ENCODE measurements at places on chromosomes 2 and 18.

DNA sequence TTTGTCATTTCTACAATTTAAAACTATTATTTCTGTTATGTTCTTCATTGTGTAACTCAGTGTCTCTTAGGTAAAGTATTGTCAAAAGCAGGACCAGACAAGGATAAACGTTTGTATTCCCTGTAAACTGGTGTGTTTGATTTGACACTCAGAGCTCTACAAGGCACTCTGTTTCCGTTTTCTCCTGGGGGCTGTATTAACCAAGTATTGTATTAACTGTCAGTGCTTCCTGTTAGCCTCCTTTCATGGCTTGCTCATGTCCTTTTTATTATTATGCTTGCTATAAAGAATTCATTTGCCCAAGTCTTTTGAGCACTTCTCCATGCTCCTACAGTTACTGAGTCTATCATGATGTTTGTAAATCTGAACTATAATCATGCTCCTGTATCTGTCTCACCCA is 323.7 kb downstream of the LPIN1 start:
- no peak for DNase-seq

DNA sequence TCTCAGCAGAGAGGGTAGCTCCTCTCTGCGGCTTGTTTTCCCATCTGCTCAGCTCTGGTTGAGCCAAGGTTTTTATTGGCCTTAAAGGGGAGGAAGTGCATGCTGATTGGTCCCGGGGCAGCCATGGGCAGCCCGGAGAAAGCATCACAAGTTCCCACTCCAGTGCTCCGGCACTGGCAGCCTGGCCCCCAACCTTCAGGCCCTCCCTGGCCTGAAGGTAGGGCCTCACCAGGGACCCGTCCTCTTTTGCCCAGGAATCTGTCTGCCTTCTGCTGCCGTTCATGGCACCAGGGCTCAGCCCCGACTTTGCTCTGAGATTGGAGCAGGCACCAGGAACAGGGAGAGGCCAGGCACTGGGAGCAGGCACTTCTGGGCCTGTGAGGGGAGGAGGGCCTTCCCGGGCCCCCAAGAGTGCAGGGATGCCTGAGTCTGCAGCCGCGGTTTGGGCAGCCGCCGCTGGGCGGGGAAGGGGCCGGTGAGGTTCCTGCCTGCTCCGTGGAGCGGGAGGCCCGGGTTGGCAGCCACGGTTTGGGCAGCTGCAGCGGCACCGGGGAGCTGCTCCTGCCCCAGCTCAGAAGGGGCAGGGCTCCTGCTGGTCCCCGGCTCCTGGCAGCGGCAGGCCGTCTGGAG is 17.5 kb upstream of the ILKAP start:
- peak; percentile 19 for DNase-seq

DNA sequence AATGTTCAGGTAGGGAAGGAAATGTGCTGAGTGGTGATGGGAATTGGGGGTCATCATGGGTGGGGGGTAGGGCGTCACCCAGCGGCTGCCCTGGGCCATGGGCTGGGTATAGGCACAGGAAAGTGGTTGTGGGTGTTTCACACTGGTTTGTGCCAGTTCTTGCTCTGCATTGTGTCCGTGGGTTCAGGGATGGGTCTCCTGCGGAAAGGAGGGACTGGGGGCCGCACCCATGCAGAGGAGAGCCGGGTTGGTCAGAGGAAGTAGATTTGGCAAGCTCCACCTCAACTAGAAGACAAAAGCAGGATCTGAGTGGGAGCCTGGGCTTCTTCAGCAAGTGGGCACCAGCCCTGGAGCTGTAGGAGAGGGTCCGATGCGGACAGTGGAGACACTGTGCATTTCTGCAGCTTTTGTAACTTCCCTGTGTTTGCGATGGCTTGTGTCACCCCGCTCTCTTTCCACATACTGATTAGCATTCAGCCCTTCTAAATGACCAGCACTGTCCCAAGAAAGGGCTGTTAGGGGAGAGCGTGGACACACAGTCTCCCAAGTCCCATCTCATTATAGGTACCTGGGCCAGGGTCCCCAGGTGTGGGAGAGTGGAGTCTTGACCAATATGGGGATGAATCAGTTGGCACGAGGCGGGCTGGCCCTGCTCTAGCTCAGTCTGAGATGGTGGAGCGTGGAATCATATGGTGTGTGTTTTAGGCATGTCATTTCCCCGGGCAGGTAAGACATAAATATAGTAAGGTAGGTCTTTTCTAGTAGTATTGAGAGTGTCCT is 67.2 kb downstream of the LRRFIP1 start:
- DNase-seq: peak; percentile 17

DNA sequence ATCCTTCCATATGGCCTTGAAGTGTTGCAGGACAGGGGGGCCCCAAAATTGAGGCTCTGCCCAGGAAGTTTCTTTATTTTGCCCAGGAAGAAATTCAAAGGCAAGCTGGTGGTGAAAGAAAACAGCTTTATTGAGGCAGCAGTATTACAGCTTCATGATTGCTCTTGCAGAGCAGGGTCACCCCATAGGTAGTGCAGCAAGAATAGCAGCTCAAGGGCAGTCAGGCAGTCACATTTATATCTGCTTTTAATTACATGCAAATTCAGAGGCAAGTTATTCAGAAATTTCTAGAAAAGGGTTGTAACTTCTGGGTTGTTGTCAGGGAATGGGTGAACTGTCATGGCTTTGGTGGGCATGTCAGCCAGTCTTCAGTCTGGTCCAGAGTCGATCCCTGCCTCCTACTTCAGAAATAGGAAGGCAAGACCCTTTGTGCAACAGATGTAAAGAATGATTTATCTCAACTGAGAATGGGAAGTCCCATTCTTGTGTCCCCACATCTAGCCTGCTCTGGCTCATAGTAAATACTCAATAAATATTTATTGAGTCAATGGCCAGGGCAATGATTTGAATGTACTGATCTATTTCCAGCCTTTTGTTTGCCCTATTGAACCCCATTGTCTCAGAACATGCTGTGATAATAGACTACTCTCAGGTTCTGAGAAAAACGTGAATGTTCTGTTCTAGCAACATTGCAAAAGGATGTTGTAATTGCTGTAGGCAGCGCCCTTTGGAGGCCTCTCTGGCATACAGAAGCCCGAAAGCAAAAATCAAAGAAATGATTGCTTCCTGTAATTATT is 129.8 kb downstream of the MYO3B start:
- DNase-seq: no peak

GRCh38 chr18:23062011-23062410 is 73.3 kb upstream of the CABLES1 start:
- DNase-seq: no peak

- DNase-seq: no peak
These were observed 162.4 kb downstream of the LRP1B start for GRCh38 chr2:141968433-141968832.

DNA sequence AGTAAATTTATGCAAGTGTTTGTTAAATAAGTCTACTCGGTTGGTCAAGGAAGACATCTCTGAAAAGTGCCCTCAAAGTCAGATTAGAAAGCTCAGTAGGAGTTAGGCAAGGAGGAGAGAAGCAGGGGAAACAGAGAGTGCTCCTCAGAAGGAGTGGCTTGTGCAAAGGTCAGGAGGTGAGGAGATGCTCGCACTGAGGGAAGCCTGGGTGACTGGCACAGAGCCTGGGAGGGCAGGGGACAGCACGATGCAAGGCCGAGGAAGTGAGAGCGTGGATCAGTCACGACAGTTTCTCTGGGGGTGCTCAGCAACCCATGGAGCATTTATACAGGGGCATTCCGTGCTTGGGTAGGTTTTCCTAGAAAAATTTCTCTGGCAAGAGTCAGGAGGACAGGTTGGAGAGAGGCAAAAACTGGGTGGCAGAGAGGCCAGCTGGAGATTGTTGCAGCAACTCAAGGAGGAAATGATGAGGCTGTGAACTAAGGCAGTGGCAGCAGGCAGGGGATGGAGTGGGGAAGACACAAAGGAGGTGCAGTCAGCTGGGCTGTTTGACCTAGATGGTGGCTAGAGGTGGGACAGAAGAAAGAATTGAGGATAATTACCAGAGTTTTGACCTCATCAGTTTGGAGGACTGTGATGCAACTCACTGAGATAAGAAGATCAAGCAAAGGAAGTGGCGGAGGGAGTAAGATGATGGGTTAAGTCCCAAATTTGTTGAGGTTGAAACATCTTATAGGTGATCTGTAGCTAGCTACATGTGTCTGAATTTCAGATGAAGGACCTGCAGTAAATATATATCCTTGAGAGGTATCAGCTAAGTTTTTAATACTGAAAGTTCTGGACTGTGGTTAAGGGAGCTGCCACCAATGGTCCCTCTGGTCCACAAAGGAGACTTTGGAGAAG is 52.4 kb downstream of the BCL2 start:
- DNase-seq: no peak

GRCh38 chr2:162840598-162841246 is 2.2 kb upstream of the KCNH7 start:
- no peak for DNase-seq

DNA sequence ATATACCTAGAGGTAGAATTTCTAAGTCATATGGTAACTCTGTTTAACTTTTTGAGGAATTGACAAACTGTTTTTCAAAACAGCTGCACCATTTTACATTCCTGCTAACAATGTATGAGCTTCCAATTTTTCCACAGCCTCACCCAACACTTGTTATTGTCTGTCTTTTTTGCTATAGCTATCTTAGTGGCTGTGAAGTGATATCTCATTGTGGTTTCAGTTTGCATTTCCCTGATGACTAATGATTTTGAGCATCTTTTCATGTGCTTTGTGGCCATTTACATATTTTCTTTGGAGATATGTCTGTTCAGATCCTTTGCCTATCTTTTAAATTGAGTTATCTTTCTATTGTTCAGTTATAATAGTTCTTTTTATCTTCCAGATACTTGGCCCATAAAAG is 273.8 kb downstream of the AGPS start:
- DNase-seq: no peak

- no peak for DNase-seq
These were observed 46.4 kb upstream of the SIX3 start for GRCh38 chr2:44895061-44895460.

DNA sequence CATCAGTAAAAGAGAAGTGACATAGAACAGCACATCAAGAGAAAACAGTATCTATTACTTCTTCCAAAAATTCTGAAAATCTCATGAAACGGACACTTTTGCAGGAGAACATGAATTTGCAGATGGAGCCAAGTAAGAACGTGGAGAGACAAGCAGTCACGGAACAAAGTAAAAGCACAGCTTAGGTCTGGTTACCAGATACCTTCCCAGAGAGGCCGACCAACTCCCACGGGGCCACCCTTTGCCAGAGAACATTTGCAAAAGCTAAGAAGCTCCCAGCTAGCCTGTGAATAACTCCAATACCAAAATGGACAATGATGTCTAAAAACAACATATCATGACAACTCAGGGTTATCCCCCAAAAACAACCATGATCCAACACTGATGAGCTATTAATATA is 38.9 kb downstream of the THAP4 start:
- no peak for DNase-seq

DNA sequence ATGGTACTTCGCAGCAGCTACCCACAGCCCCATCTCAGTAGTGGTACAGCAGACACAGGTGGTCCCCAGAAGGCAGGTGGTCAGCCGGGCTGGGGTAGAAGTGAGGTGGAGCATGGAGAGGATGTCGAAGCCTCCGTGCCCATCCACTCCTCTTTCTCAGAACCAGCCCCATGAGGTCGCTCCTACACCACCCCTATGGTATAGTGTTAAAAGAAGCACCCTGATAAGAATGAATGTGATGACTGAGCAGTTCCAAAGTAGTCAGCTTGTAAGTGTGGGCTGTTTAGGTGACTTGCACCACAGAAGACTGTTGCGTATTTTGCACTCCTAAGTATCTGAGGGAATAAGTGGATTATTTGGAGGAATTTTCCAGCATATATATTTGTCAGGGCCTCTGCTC is 111.3 kb downstream of the WDSUB1 start:
- DNase-seq: no peak

DNA sequence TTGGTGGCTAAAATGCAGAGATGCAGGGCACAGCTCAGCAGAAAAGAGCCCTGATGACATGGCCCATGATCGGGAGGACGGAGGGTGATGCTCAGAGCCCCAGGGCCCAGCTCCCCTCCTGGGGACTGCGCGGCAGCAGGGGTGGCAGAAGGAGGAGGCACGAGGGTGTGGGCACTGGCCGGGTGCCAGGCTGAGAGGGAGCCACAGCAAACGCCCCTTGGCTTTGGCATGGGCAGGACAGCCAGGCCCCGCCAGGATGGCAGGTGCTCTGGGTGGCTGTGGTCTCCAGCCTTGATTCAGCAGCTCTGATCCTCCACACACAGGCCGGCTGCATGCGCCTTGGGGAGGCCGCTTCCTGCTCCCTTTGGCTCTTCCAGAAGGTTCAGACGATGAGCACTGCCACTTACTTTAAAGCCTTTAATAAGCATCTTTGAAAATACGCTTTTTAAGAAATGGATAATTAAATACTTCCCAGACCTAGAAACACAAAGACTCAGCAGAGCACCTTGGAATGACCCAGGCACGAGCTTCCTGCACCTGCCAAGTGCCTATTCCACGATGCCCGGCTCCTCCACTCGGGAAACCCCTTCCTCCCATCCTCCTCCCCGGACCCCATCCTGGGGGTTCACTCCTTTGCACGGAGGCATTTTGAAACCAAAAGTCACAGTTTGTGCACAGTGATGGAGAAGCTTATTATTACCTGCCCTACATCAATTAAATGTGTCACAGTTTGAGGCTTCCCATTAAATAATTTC is 78.5 kb upstream of the SNTG2 start:
- DNase-seq: no peak

DNA sequence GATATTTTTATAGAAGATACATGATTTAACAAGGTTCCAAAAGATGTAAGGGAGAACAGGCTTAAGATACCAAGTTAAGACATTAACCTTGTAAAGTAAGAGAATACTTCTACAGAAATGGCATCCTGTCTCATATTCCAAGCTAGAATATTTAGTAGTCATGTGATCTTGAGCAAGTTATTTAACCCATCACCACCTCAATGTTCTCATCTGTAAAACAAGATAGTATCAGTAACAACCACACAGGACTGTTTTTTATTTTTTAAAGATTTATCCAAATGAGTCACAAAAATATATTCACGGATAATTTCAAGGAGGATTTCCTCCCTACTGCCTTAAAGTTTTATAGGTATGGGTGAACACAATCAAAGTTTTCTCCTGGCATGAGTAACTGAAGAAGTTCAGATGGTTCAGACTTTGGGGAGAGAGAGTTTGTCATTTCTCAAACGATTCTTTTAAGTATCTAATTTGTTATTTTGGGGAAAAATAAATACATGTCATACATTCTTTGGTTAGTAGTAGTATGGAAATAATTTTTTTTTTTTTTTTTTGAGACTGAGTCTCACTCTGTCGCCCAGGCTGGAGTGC is 25.9 kb downstream of the ROCK1 start:
- DNase-seq: no peak

GRCh38 chr2:221969087-221969829 is 329.5 kb downstream of the PAX3 start:
- DNase-seq: peak; percentile 2
